ENCODE measurements at places on chromosomes 12 and 14. TPM values are rescaled to one million over a fixed set of nuclear protein-coding genes. Genes with fewer than 3 reads are reported as not detected.

DNA sequence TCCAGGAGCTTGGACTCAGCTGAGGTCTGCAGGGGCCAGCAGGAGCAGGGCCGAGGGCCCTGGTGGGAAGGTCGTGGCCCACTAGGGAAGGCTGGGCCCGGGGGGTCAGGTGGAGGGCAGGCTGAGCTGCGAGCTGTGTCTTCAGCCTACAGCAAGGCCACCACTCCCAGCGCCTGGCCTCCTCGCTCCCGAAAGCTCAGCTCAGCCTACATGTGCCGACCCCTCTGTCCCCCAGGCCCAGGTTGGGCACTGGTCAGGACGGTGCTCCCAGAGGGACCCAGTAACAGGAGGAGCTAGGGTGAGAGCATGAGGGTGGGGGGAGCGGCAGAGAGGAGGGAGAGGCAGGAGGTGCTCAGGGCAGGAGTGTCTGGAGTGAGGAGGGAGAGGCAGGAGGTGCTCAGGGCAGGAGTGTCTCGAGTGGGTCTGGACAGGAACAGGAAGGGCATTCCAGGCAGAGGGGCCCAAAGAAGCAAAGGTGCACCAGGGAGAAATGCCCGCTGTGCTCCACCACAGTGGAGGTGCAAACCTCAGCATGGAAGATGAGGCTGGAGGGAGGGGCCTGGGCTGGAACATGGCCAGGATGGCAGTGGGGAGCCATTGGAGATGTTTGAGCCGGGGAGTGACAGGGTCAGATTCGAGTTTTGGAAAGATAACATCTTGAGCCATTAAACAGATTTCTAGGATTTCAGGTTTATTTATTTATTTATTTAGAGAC, 29.1 kb upstream of the GPR132 start:
- no peak for DNase-seq

- peak; percentile 87 for DNase-seq
These were observed at the start of gene LRP10 for GRCh38 chr14:22871224-22872032. LRP10 (plus strand) TSS chr14:22871740; CDS start chr14:22872304, 564 bp downstream.

MFAP5 gene
- not detected for total RNA-seq

- DNase-seq: peak; percentile 67
These were observed 187.7 kb downstream of the GALC start for GRCh38 chr14:87805315-87805723.

- no peak for DNase-seq
These were observed 44.7 kb upstream of the CEP83 start for GRCh38 chr12:94504386-94504785.

SOAT2 gene
- 10.8 TPM for total RNA-seq

SIX6 gene
- total RNA-seq: not detected

DNA sequence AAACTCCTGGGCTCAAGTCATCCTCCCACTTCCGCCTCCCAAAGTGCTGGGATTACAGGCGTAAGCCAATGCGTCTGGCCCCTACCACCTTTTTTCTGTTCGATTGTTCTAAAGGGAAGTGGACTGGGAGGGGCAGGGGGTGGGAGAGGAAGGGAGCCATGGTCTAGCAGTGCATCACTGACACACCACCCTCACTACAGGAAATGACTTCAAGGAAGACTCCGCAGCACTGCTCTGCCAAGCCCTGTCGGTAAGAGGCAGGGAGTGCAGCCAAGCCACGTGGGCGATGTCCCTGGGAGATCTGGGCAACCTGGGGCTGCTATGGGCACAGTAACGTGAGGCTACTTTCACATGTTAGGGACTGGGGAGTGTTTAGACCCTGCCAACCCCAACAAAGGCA, 18.0 kb downstream of the LRRC74A start:
- peak; percentile 83 for DNase-seq
